ENCODE measurements at places on chromosomes 6 and 20.
A peak's percentile ranks its signal among the peaks of the same experiment; 100 is the strongest.

- no peak for DNase-seq
Measured at GRCh38 chr6:161270116-161270515, 3.7 kb downstream of the AGPAT4 start.

DNA sequence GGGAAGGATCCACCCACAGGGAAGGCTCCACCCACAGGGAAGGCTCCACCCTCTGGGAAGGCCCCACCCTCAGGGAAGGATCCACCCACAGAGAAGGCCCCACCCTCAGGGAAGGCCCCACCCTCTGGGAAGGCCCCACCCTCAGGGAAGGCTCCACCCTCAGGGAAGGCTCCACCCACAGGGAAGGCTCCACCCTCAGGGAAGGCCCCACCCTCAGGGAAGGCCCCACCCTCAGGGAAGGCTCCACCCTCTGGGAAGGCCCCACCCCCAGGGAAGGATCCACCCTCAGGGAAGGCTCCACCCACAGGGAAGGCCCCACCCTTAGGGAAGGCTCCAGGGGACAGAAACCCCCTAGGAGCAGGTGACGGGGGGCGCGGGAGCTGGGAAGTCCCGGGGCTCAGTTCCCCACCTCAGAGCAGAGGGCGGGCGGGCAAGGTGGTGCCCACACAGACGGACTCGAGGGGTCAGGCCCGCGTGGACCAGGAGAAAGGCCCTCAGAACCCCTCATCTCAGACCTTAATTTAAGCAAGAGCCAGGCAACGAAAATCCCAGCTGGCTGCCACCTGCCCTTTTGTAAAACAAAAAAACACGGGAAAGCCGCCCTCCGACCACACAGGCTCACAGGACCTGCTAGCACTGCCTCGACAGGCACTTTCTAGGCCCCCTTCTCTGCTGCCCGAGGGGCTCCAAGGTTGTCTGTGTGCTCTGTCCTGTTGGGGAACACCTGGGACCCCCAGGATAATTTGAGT is 39.7 kb downstream of the KCNQ2 start:
- no peak for DNase-seq

DNA sequence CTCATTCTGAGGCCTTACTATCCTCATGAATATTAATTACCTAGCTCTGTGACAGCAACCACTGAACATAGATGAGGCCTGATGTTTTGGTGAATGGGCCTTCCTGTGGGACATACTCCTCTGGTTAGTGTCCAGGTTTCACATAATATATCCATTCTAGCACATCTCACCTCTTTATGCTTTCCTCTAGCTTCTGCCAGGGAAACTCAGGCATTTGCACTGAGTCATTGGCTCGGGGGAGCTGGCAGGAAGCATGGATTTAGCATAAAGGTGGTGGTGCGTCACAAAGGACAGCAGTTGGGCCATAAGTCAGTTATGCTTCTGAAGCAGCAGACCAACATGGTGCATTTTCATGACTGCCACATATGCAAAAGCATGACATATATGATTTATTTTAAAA is 37.5 kb upstream of the TMEM170B start:
- DNase-seq: no peak

GRCh38 chr6:168648240-168649125 is 207.5 kb downstream of the SMOC2 start:
- DNase-seq: no peak

DNA sequence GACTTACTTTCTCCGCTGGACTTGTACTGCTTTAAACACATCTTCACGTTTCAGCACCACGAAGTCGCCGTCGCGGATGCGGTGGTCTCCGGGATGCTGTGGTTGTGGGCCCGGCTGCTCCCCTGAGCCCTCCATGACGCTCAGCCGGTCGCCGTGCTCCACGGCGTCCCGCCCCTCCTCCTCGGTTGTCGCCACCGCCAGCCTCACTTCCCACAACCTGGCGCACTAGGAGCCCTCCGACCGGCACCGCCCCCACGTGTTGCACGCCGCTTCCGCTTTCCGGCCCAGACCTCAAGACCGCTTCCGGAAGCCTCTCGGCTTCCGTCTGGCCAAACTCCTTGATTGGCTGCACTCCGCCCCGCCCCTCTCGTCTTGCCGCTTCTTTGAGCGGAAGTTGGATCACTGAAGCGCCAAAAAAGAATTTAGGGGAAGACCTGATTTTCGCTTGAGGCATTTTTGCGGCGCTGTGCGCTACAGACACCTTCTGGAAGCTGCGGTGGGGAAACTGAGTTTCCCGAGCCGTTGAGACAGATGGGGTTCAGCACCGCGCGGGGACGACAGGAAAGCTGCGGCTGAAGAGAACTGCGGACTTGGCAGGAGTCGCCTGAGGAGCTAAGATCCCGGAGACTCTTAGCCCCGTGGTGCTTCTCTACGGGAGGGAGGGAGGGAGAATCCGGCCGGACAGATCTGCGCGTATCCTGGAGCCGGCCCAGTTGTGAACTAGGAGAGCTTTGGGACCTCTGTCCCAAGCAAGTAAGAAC is at the start of the genes MCM8 and TRMT6:
Gene MCM8 (plus strand): TSS at position 382 of the 761 bp plus-strand sequence. CDS start 1,364 bp downstream, outside the sequence.
Gene TRMT6 (minus strand): TSS at position 263 of the 761 bp plus-strand sequence. CDS start 128 bp downstream, at position 135.
- peak; percentile 81 for DNase-seq

DNA sequence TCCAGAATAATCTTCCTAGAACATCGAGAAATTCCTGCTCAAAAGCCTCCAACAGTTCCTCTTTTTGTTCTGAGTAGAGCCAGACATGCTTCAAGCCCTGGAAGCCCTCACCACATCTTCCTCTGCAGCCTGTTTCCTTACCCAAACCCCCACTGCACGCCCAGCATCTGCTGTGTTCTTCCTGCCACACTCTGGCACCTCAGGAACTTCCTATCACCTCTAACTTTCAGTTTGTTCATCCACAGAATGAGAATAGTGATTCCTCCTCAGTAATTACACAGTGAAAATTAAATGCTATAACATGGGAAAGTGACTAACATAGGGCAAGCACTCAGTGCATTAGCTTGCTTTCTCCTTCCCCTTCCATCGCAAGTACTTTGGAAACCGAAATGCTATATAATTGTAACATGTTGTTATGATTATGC is 26.3 kb downstream of the C6orf89 start:
- DNase-seq: no peak

- no peak for DNase-seq
Measured at GRCh38 chr20:45346291-45346718, 1.9 kb downstream of the SDC4 start.

- peak; percentile 15 for DNase-seq
Measured at GRCh38 chr20:53149148-53149889, 177.2 kb downstream of the TSHZ2 start.

DNA sequence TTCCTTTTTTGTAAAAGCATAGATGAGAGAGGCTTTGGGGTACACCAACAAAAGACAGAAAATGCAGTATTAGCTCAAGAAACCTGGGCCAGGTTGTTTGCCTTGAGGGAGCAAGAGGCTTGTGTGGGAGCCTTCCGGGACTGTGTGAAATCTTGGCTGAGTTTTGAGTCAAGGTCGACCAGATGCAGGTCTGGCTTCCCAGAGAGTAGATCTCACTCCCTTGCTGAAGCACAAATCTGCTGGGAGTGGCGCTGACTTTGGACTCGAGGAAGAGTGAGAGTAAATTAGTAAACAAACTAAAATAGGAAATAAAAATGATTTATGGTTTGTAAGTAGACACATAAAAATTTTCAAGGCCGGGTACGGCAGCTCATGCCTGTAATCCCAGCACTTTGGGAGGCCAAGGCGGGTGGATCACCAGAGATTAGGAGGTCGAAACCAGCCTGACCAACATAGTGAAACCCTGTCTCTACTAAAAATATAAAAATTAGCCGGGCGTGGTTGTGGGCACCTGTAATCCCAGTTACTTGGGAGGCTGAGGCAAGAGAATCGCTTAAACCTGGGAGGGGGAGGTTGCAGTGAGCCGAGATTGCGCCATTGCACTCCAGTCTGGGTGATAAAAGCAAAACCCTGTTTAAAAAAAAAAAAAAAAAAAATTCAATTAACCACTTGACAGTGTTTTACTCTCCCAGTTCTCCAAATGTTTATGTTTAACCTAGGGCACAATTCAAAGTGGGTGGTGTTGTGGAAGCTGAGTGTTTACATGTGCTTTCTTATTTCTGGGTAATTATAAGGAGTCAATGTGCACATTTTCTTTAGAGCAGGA is 27.7 kb upstream of the EDN1 start:
- no peak for DNase-seq

GRCh38 chr6:29764422-29765196 is 41.4 kb downstream of the HLA-F start:
- no peak for DNase-seq

- no peak for DNase-seq
Measured at GRCh38 chr6:138377844-138378243, at the start of gene SMIM28. TSS of gene SMIM28 (plus strand) at chr6:138377905. CDS start at chr6:138378073, 168 bp downstream.

GRCh38 chr6:111080698-111081097 is 6.6 kb upstream of the SLC16A10 start:
- no peak for DNase-seq

GRCh38 chr6:79922018-79922417 is 25.3 kb downstream of the ELOVL4 start:
- DNase-seq: no peak

DNA sequence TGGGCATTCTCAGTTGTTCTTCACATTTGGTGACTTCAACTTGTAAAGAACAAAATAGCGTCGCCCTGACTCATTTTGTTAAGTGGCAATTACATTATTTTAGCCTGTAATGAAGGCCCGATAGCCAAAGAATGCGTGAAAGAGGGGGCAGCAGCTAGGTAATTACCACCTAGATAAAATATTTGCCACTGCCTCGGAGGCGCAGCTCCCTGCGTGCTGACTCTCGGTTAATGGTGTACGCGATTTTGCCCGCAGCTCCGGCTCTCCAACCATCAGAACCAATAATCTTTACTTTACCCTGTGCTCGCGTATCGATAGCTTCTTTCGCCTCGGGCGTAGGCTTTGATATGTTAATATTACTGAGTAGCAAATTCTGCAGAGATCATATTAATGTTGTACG is 8.7 kb downstream of the TFAP2D start:
- no peak for DNase-seq

DNA sequence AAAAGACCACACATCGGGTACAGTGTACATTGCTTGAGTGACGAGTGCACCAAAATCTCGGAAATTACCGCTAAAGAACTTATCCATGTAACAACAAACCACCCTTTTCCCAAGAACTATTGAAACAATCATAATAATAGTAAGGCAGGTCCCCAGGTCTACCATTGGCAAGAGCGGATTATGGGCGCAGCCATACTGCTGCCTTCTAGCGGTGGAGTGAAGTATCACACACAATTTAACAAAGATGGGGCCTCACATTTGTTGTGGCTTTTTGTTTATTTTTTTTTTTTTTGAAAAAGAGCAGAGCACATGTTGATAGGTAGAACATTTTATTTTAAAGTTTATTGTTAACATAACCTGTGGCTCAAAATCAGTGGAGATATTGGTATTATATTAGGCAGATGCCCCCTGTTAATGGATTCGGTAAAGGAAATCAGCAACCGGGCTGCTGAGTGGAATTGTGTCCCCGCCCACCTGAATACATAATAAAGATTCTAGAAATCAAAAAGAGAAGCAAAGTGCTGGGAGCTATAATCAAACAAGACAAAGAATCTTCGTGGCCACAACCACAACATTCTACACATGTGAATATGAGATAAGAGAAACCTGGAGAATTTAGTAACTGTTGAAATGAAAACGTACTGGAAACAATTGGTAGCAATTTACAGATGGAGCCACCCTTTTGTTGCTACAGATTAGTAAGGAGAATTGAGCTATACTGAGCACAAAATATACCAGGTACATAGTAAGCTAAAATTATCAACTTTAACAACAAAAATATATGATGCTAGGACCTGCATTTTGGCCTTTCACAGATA is 94.2 kb upstream of the EXOC2 start:
- no peak for DNase-seq

GRCh38 chr6:7171733-7172132 is 64.0 kb downstream of the RREB1 start:
- DNase-seq: no peak

DNA sequence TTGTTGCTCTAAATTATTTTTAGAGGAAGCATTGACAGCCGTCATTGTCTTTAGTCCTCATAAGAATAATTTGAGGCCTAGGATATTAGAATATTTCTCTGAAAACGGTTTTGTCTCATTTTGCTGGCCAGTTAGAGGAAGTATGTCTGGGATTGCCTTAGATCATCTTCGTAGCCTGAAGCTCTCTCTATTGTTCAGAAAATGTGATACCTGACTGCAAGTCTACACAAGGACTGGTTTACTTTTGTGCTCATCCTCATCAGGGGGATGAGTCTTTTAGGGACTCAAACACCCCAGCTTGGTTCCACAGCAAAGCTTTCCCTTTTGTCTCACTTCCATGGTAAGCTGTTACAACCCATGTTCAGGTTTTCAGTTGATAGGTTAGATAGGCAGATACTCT is 141.8 kb downstream of the FARS2 start:
- DNase-seq: no peak

DNA sequence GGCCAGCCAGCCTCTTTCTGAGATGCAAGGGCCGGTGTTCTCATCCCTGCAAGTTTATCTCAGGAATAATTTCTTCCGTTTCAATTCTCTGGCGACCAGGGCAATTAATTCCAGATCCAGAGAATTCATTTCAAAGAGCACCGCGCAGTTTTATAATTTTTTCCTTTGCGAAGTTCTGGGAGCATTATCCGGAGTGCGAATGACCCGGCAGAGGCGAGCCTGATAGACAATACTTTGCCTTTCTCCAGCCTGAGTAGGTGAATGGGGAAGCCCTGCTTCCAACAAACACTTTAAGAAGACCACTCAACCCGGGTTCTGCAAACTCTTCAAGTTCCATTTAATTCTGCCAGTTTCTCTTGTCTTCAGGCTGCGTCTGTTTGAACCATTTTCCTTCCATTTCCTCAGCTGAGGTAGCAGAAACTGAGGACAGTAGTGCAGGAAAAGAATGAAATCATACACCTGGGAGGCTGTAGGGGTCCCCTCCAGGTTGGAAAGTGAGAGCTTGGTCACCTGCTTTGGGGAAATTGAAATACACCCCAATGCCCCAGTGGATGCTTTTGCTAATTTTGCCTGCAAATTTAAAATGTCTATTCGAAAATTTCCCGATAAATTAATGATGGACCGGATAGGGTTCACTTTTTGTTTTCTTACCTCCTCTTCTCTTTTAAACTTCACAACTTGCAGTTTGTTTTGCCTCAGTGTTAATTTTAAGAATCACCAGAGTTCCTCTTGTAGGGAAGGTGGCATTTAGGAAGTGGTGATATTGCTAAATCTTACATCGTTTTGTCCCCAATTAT is 1.1 kb downstream of the VGLL2 start:
- DNase-seq: no peak

DNA sequence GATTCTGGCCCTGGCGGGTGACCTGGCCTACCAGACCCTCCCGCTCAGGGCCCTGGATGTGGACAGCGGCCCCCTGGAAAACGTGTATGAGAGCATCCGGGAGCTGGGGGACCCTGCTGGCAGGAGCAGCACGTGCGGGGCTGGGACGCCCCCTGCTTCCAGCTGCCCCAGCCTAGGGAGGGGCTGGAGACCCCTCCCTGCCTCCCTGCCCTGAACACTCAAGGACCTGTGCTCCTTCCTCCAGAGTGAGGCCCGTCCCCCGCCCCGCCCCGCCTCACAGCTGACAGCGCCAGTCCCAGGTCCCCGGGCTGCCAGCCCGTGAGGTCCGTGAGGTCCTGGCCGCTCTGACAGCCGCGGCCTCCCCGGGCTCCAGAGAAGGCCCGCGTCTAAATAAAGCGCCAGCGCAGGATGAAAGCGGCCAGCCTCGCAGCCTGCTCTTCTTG is 868 bp upstream of the SLC2A4RG start:
- DNase-seq: no peak

GRCh38 chr6:2477250-2477649 is 231.8 kb upstream of the GMDS start:
- no peak for DNase-seq

GRCh38 chr6:28368522-28368921 is 18.8 kb downstream of the ZKSCAN3 start:
- no peak for DNase-seq
